ENCODE measurements at places on chromosomes 16 and 17.

DNA sequence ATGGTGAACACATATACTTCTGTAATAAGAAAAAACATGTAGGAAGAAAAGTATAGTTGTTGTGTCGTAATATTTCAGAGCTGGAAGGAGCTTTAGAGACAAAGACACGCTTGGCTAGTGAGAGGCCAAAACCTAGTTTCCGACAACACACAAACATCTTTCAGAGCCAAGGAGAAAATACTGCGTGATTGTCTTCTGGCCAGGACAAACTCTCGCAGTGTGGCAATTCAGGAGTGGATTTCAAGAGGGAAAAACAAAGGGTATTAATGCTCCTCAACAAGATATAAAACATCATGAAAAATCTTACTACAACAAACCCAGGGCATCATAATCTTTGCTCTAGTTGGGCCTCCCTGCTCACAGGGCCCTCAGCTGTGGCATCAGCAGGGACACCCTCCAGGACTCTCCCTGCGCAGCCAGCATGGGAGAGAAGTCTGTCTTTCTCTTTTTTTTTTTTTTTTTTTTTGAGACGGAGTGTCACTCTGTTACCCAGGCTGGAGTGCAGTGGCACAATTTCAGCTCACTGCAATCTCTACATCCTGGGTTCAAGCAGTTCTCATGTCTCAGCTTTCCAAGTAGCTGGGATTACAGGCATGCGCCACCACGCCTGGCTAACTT is 66.4 kb downstream of the CYB5B start:
- DNase-seq: no peak

GRCh38 chr17:76038050-76038449 is 10.9 kb upstream of the EVPL start:
- DNase-seq: no peak

GRCh38 chr17:50828508-50829170 is 6.7 kb upstream of the WFIKKN2 start:
- DNase-seq: no peak

DNA sequence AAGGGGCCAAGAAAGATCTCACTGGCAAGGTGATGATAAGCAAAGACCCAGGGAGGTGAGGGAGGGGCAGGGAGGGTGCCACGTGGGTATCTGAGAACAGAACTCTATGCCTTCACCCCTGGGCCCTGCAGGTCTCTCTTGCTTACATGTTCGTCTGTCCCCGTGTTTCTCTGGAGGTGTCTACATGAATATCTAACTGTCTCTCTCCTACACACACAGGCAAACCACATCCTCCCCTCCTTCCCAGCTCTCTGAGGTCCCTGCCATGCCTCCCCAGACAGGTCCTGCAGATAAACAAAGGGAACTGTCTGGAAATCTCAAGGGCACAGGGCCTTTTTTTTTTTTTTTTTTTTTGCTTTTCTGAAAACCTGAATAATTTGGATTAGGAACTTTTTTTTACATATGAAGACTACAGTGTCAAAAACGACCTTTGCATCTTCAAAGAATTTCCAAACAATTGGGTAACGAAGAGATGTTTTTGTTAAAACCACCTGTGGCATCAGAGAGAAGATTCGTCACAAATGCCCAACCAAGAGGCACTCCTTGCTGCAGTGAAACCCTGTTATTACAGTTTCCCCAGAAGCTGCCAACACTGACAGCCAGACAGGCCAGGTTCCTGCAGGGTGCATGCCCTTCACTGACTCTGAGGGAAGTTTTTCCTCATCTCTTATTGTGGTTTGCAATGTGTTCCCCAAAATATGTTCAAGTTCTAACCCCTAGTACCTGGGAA is 17.8 kb downstream of the PLLP start:
- DNase-seq: peak; percentile 52

DNA sequence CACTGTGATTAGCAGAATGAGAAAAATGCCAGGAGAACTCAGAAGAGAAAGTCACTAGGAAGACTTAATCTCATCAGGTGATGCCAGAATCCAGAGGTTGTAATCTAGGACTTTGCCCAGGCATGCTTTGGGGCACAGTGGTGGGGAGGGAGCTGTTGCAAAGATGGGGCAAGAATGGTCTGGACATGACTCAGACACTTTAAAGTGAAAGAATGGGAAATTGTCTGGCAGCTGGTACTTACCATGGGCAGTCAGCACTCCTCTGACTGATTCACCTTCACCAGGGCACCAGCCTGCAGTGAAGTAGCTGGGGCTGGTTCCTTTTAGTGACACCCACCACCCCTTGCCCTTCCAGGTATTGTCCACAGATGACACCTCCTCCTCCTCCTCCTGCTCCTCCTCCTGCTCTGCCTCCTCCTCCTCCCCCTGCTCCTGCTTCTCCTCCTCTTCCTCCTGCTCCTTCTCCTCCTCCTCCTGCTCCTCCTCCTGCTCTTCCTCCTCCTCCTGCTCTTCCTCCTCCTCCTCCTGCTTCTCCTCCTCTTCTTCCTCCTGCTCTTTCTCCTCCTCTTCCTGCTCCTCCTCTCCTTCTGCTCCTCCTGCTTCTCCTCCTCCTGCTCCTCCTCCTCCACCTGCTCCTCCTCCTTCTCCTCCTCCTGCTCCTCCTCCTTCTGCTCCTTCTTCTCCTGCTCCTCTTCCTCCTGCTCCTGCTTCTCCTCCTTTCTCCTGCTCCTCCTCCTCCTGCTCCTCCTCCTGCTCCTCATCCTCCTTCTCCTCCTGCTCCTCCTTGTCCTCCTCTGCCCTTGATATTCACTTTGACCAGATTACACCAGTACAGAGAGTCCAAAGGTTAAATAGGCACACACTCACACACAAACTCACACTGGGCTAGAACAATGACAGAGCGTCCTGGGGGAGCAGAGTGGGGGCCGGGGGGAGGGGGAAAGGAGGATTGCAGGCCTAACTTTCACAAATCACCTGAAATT is at the start of gene CHD9NB:
Gene CHD9NB, minus strand, starts transcription at position 379 of the 983 bp plus-strand sequence. CDS start 8,739 bp downstream, outside the sequence.
- peak; percentile 40 for DNase-seq

GRCh38 chr17:48551596-48552465 is 6.9 kb upstream of the HOXB2 start:
- DNase-seq: no peak

- no peak for DNase-seq
Measured at GRCh38 chr16:54030451-54030850, 256.1 kb downstream of the IRX3 start.

DNA sequence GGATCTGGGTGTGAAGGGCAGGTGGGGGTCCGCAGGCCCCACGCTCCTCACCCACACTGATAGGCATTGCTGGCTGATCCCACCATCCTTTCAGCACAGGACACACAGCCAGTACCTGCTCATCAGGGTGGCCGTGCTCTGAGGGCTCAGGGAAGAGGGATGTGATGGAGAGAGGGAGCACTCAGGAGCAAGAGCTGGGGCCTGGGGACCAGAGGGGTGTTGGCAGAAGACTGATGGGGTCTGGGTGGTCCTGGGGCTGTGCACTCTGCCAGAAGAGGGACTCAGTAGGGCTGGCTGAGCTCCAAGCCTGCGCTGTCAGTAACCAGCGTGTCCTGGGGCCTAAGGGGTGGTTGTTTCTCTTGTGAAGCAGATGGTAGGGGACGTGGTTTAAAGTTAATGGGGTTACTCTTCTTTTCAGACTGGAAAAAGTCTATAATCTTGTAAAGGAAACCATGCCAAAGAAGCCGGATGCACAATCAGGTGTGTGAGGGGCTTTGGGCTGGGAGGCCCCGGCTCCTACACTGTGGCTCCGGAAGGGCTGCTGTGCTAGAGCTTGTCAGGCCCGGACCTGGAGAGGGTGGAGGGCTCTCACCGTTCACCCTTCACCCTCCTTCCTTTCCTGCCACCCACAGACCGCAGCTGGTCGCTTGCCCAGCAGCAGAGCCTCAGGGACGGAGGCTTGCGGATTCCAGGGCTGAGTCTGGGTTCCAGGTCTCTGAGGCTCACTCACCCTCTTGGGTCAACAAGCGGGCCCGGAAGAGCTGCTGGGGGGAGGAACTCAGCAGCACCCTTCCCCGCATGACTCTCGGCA is 27.8 kb downstream of the POLR3E start:
- DNase-seq: no peak

All from erythroblast (primary cell).